ENCODE measurements at places on chromosomes 13 and 19. TPM values are rescaled to one million over a fixed set of nuclear protein-coding genes. Genes with fewer than 3 reads are reported as not detected.

- no peak for ATAC-seq
These were observed 342.6 kb upstream of the KLF12 start for GRCh38 chr13:74476788-74477187.

- ATAC-seq: peak; percentile 18
These were observed at the start of gene ATP7B for GRCh38 chr13:52010890-52011631. Gene ATP7B (minus strand): TSS chr13:52011450. CDS start chr13:52011337, 113 bp downstream.

DNA sequence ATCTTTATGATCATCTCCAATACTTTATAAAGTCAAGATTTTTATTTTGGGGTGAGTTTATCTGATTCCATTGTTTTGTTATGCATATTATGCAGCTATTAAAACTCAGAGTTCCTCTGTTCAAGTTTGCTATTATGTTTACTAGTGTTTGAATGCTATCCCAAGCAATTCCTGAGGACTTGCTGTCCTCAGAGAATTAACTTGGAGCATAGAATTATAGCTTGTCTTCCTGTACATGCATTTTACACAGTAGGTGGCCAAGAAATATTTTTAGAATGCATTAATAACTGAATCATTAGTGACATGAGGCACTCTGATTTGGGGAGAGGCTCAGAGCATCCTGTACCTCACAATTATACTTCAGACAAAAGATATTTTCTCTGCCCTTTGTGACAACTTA lies 195.6 kb upstream of the MIR17HG start:
- ATAC-seq: no peak

FCER2 gene
- 0.20 TPM for total RNA-seq

KLHL1 gene
- not detected for total RNA-seq

Measured in esophagus mucosa (tissue), 1 donor.